Lower lobe of right lung (tissue), 2 donors: ENCODE measurements at places on chromosomes 3 and 15. TPM values are rescaled to one million over a fixed set of nuclear protein-coding genes. Genes with fewer than 3 reads are reported as not detected.

DNA sequence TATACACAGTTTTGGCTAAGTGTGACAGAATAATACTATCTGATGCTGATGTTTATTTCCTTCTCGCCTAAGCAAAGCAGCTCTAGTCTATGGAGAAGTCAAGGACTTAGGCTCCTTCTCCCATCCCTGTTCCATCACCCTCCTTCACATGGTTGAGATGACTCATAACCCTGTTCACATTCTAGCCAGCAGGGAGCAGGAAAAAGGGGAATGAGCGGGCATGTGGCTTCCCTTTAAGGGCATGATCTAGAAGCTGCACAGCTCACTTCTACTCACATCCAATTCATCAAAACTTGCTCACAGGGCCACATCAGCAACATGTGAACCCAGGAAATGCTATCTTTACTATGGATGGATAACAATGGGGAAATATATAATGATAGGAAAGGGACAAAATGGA is 40.9 kb downstream of the CBLB start:
- no peak for DNase-seq

- no peak for DNase-seq
Measured at GRCh38 chr3:128597900-128598299, 52.7 kb downstream of the RPN1 start.

DNA sequence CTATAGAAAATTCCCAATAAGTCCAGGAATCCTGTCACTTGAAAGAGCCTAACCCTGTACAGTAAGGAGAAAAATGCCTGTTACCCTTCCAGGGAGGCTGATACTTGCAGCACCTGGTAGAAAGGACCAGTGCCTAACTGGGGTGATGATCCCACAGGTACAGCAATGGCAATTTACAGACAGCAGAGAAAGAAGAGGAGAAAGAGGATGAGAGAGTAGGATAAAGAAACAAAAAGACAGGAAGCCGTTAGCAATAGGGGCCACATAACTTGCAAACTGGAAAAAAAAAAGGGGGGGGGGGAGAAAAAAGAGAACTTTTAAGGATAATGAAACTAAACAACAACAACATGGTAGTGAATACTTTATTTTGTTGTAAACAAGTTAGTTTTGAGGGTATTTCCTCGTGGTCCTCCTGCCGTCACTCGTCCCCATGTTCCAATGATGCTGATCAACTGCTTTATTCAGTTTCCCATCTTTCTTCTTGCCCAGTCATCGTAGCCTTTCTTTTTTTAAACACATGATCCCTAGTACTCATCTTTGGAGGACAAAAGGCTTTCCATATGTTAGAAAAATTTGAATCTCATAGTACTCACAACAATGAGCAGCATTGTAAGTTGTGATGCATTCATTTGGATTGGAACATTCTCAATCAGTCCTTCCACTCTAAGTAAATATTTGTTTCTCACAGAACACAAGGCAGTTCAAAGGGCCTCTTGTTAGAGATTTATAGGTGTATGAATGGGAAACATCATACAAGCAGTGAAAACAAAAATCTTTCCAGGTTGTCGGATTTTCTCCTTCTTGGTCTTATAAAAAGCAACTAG is 8.6 kb downstream of the TM4SF1 start:
- DNase-seq = no peak

FSIP1 gene
- 2.0 TPM for total RNA-seq
